ENCODE measurements at places on chromosomes 11 and 22.

DNA sequence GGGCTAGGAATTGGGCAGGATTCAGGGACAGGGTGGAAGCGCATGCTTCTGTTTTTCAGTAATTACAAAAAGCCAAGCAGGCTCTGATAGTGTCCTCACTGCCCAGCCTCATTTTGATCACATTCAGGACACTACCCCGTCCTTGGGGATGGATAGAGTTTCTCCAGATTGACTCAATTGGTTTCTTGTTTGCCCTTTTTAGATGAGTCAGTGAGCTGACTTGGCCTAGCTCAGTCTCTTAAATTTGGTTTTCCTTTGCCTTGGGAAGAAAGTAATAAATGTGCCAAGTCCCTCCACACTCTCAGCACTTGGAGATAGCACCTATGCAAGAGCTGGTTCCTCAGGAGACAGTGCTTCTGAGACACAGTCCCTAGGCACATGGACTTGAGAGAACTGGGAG lies 25.5 kb downstream of the DKK3 start:
- DNase-seq = no peak

- no peak for DNase-seq
Observed at GRCh38 chr11:115502636-115503082, 1.6 kb downstream of the CADM1 start.

- DNase-seq = peak; percentile 61
Observed at GRCh38 chr11:123407130-123407995, 22.7 kb upstream of the GRAMD1B start.

DNA sequence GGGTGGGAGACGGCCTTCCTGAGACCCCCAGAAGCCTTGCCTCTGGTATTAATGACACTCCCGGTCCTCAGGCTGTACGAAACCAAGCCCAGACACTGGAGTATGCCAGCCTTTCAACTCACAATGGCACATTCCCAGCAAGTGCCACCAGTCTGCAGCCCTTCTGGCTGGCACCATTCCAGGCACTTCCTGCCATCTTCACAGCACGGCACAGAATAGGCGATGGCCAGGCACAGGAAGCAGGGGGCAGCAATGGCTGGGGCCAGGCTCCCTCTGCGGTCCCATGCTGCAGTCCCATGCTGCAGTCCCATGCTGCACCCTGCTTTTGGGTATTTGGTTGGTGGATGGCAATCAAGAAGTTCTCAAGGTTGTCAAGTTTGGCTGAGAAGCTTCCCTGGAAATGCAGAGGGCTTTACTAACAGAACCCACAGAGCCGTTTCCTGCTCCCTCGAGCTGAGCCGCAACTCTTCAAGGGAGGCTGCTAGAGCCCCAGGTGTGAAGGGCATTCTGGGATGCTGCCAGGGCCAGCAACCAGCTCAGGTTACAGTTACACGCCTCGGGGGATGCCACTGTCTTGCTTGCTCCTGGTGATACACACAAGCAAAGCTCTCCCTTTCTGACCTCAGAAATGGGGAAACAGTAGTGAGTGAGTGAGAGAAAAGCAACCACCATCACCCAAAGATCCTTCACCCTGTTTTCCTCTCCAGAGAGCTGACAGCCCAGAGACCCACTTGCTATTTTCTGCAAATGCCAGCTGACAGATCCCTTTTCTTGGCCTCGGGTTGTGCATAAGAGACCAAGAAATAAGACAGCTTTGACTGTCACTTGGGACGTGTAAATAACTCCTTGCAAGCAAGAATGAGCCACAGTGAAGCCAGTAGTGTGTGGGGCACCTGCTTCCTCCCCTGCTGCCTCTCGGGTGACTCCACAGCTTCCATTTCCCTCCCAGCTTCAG lies 23.9 kb downstream of the LRFN4 start:
- DNase-seq = no peak

GRCh38 chr22:30810105-30810504 lies 115.4 kb downstream of the OSBP2 start:
- DNase-seq = peak; percentile 19

- DNase-seq = peak; percentile 76
Observed at GRCh38 chr22:31346255-31346732, at the start of gene PATZ1. Gene PATZ1, minus strand, starts transcription at chr22:31346346. Its CDS starts 744 bp downstream, at chr22:31345602.

DNA sequence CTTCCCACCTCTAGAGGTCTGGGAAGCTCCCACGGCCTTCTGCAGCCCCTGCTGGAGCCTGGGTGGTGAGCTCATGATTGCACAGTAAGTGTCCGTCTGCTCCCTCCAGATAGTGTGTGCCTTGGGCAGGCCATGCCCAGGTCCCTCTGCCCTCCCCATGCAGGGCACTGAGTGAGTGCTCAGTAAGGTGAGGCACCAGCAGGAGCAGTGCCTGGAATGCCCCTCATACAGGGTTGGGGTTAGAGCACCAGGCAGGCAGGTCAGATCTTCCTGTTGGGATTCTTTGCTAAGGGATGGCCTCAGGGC lies 50.3 kb downstream of the NAT10 start:
- DNase-seq = no peak

DNA sequence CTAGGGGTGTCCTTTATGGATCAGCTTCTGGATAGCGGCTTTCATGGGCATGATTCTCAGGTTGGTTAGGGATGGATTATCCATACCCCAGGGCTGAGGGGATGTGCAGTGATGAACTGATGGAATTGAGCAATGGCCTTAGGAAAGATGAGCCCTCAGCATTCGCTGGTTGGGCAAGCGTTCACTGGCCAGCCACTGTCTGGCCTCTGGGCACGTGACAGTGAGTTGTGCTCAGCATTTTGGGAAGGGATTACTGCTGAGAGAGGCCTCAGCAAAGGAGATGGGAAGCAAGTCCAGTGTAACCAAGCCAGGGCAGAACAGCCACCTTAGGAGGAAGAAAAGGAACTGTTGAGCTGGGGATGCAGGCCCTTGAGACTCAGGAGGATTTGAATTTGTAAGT lies 17.4 kb downstream of the UBASH3B start:
- DNase-seq = no peak

- DNase-seq = no peak
Observed at GRCh38 chr22:27776650-27776958, 25.0 kb downstream of the MN1 start.

- no peak for DNase-seq
Observed at GRCh38 chr11:41320653-41321052, 138.8 kb downstream of the LRRC4C start.
